ENCODE measurements at places on chromosomes 7 and 10.

DNA sequence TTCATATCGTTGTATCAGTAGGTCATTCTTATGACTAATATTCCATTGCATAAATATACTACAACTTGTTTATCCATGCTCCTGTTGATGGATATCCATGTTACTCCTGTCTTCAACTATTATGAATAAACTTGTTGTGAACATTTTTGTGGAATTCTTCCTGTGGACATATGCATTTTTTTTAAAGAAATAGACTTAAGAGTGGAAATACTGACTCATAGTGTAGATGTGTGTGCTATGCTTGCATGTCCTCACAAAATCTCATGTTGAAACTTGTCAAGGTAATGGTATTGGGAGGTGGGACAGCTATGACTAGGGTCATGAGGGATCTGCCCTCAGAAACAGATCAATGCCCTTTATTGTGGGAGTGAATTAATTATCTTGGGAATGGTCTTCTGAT lies 240.5 kb upstream of the PRSS58 start:
- DNase-seq, result no peak

DNA sequence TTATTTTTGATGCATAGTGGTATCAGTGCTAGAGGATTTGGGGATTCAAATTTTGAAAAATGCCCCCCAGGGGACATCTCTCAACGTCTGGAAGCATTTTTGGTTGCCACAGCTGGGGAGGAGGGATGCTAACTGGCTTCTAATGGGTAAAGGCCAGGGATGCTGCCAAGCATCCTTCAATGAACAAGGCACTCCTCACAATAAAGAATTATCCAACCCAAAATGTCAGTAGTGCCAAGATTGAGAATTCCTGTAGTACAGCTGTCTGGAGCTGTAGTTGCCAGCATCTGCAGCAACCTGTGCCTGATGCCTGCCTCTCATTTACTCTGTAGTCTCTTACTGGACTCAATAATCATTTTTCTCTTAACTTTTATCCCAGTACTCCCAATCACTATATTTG lies 53.5 kb downstream of the SEPTIN7 start:
- no peak for DNase-seq

- no peak for DNase-seq
Measured at GRCh38 chr10:71984809-71985388, 20.7 kb downstream of the CHST3 start.

DNA sequence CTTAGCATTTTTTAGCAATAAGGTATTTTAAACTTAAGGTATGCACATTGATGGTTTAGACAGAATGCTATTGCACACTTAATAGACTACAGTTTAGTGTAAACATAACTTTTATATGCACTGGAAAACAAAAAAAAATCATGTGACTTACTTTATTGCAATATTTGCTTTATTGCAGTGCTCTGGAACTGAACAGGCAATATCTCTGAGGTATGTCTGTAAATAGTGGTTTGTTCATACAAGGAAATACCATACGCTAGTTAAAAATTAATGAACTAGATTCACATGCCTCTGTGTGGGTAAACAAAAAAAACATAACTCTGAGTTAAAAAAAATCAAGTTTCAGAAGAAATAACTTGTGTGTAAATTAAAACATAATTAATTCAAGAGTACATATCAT lies 479.0 kb upstream of the MKI67 start:
- no peak for DNase-seq

- DNase-seq, result no peak
Measured at GRCh38 chr7:2032030-2032875, 200.5 kb downstream of the MAD1L1 start.

DNA sequence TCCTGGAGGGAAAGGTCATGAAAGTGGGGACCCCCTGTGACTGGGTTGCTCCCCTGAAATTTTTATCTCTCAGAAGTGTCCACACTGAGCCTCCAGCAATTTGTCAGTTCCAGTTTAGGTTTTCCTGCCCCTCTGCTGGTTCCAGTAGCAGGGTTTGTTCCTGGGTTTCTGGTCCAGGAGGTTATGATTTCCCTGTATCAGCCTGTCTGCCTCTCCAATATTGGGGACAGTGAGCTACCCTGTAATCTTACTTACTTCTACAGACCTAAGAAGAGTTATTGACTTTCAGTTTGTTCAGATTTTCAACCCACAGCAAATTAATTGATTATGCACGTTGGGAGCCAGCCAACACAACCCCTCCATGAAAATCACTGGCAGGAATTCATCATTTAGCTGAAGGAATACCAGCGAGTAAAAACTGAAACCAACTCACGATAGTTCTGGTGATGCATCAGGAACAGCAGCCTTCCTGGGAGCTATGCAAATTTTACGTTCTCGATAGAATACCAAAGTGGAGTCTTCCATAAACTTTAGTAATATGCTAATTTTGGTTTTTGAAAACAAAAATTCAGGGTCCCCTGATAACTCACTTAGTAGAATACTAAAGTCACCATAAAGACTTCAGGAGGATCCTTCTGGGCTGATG lies 31.3 kb upstream of the IL15RA start:
- DNase-seq, result no peak

DNA sequence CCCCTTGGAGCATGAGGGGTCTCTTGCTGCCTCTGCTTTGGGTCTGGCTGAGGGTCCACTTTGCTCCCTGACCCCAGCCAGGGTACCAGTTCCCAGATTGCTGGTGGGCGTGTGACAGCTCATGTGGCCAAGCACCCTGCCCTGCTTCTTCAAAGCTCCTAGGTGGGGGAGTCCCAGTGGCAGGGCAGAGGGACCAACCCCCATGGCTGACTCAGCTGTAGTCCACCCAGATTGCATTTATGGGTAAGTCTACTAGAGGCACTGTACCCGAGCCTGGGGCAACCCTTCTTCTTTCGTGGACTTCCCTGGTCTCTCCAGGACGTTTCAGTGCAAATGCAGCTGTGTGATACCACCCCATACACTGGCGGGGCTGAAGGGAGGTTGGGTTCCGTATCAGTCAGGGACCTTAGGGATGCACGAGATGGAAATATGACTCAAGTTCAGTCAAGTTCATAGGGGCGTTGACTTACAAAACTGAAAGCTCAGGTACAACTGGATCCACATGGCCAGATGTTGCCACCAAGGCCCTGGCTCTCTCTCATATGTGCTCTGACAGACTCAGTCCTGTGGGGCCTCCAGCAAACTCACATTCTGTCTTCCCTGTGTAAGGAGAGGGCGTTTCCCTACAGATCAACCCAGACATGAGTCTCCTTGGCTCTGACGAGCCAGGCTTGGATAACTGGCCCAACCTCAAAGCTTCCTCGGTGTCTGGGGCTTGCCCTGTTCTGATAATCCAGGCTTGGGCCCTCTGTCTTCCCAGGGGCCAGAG lies 13.6 kb downstream of the PTPRE start:
- no peak for DNase-seq

DNA sequence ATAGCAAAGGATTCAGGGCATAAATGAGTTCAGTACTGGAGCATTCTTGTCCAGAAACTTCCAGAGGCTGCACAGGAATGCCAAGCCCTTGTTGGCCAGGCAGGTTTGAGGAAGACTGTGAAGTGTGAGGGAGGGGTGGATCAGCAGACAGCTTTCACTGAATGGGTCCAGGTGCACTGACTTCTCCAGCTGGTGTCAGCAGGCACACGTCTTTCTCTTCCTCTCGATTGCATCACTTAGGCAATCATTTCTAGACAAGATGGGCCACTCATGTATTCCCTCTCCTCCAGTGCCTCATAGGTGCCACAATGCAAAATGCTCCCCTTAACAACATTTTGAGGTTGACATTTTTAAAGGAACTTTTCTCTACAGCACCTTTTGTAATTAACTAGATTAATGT lies 15.6 kb upstream of the PLEKHS1 start:
- DNase-seq, result no peak

GRCh38 chr7:56099653-56100052 lies 6.6 kb downstream of the CHCHD2 start:
- no peak for DNase-seq
